ENCODE measurements at places on chromosomes 4 and X.

DNA sequence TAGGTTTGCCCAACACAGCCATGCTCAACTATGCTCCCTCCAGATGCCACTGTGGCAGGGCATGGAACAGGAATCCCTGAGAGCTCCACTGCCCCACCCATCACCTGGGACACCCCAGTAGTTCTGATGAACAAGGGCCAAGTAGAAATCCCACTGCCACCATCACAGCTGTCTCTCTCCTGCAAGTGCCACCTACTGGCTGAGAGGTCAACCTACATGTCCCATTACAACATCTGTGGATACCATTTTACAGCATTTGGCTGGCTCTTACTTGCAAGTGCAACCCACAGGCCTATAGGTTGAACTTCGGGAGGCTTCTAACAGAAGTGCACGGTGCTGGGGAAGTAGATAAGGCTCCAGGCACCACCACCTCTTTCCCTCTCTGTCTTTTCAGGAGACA lies 142.5 kb downstream of the CXXC4 start:
- DNase-seq, result no peak

DNA sequence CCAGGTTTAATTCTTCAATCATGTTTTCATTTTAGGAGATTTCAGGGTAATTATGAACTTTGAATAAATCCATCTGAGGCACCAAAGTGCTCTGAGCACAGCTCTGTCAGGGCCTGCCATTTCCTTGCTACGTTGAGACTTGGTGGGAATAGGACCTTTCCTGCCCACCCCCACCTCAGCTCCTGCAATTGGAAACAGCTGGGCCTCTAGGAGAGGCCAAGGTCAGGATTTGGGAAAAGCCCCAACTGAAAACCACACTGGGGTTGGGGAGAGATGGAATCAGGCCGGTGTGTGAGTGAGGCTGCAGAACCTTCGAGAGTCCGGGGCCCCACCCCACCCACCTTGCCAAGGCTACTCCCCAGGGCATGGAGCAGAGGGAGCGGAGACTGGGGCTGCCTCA lies 212.7 kb upstream of the BCOR start:
- no peak for DNase-seq

DNA sequence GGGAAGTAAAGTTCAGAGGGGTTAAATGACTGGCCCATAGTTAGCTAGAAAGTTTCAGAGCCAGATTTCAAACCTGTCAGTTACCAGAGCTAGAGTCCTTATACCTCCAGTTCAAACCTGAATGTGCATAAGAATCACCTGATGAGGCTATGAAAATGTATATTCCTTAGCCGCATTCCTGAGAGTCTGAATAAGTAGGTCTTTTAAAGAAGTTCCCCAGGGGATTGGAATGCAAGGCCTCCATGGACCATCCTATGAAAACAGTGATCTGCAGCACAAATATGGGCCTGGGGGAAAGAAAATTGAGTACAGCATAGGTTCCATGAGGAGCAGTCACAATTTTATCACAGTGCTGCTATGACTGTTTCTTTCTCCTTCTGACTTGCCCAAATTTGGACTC lies 263.9 kb upstream of the CXorf66 start:
- no peak for DNase-seq

DNA sequence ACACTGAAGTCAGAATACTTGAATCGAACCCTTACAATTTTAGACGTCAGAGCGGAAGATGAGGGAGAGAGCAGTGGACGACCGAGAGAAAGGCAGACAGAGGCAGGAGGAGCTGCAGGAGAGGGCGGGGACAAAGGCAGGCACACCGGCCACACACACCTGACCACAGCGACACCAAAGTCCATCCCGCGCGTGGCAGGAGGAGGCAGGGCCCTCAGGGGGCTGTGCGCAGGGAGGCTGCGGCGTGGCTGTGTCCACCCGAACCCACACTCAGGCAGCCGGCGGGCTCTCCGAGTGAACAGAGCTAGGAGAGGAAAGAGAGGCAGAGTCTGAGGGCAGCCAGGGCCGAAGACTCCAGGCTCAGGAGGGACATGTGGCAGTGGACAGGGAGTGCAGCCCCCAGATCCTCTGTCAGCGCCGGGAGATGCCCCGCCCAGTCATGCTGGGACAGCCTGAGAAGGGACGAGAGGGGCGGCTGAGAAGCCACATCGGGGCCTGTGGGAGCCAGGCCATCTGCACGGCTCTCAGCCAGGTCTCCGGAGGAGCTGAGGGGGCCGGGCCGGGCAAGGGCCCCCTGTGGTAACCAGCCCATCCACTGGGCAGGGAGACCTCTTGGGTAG lies 20.1 kb downstream of the GAK start:
- no peak for DNase-seq

GRCh38 chr4:8097141-8097541 lies 61.5 kb downstream of the ABLIM2 start:
- no peak for DNase-seq

DNA sequence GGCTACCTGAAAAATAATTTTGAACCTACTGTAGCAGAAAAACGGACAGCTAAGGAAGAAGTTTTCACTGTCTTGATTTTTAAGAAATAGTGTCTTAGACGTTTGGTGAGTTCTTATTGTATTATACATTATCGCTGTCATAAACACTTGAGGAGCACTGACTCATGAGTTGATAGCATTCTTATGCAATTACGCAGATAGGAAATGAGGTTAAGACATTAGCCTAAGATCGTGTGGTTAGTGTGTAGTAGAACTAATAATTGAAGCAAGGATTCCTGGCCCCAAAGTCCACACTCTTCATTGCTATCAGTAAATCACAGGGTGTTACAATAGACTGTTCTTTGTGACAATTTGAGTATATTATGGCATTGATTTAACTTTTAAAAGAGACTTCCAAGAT lies 238.1 kb downstream of the ARAP2 start:
- no peak for DNase-seq

All from stimulated activated CD4-positive, alpha-beta T cell treated with anti-CD3 and anti-CD28 coated beads, Interleukin-1b, Interleukin-23, amount 100 ng/mL, for 1 hour (primary cell).